ENCODE measurements at places on chromosomes 1 and 21.

DNA sequence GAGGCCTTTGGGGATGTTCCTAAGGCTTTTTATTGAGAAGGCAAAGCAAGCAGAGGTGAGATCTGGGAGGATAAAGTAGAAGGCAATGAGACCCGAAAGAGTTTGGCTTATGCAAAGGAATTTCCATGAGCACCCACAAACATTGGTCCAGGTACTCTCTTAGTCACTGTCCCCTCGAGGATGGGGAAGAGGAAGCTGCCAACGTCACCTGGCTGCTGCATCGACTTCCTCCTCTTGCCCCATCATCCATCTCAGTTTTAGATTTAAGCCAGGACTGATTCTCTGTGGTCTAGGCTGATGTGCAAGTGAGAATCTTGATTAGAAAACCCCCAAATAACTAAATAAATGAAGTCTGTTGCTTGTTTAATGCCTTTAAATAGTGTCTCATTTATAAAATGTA lies 28.7 kb downstream of the RUNX1 start:
- no peak for DNase-seq

DNA sequence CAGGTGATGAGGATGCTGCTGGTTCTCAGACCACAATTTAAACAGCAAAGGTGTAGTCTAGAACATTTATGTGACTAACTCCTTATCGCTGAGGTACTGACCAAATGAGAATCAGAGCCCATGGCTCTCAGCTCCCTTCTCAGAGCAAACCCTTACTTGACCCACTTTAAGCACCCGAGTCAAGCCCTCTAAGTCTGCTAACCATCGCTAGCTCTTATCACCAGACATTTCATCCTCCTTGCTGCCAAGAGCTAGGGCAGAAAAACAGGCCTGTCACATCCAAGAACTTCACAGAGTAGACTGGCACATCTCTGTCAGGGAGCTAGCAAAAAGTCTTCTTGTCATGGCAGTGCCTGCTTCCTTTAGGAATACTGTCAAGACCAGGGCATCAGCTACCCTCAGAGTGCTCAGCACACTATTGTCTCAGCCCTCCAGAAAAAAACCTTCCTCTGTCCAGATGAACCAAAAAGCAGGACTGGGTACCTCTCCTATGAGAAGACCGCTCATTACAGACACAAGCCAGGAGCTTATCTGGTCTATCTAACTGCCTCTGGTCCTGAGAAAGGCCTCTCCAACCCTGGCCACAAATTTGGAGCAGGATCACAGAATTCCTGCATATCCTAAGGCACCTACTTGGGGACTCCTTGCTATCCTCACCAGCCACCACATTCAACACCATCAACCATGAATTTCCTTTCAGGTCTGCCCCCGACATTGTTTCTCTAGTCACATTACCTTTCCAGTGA lies 26.2 kb downstream of the ERI3 start:
- no peak for DNase-seq

- DNase-seq: no peak
Observed at GRCh38 chr1:233884461-233885151, 19.9 kb upstream of the SLC35F3 start.

DNA sequence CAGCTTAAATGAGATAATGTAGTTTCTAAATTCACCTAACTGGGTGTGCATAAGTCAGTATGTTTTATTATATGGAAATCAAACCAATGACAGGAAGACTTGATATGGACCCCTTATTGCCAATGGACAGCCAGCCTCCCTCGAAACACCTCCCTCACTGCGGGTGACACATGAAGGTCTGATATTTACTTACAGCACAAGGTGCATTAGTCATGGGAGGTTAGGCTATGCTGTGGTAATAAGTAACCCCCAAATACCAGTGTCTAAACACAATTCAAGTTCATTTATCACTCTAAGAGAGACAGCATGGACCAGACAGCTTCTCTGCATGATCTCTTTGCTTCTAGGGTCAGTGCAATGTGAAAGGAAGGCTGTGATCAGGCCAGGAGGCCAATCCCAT lies 126.0 kb upstream of the KCNJ6 start:
- DNase-seq: no peak

- no peak for DNase-seq
Observed at GRCh38 chr1:59752556-59753414, 62.0 kb upstream of the HOOK1 start.

DNA sequence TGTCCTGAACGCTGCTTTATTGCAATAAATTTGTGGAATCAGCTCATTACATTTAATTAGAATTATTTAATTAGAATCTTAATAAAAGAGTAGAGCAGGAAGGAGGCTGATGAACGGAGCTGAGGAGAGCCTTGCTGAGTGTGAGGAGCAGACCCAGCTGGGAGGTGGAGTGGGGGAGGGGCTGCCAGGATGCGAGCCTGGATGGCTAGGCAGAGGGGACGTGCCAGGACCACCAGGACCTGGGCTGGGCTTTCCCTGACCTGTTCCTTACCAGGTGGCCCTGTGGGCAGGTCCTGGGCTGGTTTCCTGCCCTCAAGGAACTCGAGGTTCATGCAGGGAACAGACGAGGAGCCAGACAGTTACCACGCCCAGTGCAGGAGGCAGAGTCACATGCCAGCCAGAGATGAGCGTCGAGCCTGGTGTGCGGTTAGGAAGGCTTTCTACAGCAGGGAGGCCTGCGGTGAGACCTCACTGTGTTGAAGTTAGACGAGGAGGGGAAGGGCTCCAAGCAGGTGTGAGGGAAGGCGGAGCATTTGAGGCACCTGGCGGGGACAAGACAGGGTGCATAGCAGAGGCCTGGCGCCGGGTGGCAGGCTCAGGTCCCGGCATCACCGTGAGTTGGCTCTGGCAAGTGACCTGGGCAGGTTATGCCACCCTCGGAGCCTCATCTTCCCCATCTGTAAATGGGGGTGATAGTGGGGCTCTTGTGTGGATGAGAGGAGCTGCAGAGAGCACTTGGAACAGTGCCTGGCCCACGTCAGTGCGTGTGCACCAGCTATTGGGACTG lies 33.9 kb downstream of the LDLRAP1 start:
- no peak for DNase-seq

- DNase-seq: no peak
Observed at GRCh38 chr21:45513003-45513717, 29.1 kb downstream of the SLC19A1 start.

GRCh38 chr21:32317726-32318125 lies 19.1 kb downstream of the MRAP start:
- no peak for DNase-seq

DNA sequence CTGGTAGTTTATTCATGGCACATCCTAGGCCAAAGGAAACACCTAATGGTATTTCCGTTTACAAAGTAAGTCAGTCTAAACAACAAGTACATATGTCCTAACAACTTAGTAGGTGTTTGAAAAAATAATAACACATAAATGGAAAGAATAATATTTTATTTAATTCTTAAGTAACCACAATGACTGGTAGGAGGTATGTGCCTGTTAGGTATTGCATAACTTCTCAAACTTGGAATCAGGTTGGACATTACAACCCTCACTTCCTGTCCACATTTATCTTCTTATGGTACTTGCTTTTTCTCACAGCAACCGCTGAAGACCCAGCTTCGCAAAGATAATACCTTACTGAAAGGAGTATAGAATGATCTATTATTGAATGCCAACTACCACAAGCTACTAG lies 64.2 kb downstream of the VPS13D start:
- DNase-seq: no peak

DNA sequence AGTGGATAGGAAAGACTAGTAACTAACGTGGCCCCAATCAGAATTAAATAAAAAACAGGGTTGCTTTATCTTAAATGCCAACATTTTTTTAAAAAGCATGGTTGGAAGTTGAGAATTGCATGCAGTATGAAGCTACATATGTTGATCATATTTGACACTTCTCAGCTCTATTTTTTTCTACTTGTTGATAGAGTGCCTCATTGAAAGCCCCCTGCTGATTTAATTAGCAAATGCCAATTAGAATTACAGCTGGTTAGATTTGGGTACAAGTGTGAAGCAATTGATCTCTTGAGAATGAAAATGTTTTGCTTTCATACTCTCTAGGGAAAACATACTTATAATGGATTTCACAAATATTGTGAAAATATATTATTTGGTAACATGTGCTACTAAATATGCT lies 40.5 kb downstream of the CHD1L start:
- DNase-seq: no peak

DNA sequence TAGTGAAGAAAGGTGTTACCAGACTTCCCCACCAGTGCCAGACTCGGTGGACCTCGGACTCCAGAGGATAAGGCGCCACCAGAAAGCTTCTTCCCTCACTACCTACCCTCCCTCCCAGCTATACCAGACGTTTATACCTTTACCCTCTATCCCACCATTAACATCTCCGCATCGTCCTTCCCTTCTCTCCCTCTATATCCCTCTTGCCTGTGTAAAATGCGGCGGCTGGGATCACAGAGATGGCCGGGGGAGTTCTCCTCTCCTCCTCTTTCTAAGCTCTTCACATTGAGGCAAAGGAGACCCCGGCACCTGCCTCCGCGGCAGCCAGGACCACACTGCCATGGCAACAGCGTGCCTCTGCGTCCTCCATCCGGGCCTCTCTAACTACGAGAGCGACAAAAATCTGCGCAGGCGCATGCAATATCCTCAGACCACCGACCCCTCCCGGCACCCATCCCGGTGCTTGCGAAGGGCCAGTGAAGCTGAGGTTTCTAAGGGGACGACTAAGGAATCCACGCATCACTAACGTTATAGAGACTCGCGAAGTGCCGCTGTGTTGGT lies at the start of gene CCDC181:
Gene CCDC181, minus strand, starts transcription at position 394 of the 561 bp plus-strand sequence. CDS start 2,547 bp downstream, outside the sequence.
- DNase-seq: no peak

GRCh38 chr21:26801498-26801897 lies 43.7 kb downstream of the ADAMTS1 start:
- DNase-seq: no peak

DNA sequence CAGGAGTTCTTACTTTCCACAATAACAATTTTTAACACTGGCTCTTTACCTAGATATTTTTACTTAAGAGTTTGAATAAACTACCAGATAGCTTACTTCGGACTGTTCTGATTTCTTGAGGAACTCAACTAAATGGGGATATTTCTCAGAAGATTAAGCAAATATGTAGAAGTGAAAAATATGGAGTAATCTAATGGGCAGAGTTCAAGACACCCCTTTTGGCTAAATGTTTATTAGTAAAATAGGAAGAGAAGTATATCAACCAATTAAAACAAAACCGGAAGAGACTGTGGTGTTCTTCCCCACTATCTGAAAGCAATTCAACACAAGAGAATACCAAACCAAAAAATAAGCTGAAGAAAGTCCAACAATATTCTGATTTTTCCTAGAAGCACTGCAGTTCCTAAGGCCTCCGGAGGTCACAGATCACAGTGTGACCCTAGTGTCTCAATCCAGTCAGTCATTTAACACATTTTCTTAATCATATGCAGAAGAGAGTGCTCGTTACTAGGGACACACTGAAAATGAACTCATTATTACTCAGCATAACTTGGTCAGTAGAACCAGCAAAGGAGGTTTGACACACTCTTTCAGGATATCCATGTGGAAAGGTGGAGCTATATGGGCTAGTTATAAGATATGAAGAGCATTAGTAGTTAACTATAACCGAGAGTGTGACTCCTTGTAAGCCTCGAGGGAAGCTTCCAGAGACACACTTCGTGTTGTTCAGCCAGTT lies 5.2 kb downstream of the SIPA1L2 start:
- no peak for DNase-seq

DNA sequence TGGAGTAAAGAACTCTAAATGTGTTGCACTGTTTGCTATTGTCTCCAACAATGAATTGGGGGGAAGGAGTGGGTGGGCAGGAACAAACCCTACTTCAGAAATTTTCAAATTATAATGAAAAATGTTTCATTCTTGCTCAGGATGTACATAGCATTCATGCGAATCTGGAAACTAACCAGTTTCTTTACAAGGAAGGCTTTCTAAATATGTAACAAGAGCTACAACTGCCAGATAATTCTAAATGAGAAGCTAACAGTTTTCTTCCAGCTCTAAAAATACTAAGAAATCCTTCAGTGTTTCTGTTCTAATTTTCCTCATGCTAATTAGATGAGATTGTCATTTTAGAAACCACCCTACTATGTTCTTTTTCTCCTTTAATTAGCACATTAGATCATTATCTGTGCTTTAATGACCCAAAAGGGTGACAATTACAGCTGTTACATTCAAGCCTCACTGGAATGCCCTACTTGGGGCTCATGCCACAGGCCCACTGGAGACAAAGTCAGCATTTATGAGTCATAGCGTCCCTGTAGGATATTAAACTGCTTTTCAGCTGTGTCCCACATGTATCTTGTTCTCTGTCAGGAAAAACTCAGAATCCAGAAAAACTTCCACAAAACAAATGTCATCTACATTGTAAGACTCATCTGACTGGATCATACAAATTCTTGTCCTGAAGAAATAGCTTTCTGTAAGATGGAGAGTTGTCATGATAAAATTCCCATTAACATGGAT lies 804.6 kb upstream of the CXADR start:
- no peak for DNase-seq

DNA sequence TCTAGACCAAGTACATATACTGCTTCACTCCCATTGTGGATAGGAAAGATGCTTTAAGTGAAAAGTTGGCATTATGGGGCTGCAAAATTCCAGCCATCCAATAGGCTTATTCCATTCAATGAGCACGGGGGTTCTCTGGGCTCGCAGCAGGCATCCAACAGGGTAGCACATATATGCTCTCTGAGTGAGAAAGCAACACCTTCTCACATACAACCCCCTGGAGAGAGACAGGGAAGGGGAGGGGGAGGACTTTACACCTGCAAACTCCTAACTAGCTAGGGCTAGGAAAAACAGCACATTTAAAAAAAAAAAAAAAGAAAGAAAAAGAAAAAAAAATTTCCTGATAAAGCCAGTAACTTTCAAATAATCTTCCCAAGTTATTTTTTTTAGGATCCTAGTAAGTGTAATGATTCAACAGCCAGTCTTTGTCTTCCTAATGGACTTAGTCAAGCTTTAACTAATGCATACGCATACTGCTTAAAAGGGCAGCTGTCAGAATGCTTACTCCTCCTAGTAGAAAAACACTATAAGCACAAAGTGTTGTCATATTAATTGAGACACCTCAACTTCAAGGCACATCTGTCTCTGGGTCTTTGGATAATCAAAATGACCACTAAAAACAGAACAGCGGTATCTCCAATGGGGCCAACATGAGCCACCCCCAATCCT lies 18.7 kb downstream of the PSMB2 start:
- DNase-seq: no peak

DNA sequence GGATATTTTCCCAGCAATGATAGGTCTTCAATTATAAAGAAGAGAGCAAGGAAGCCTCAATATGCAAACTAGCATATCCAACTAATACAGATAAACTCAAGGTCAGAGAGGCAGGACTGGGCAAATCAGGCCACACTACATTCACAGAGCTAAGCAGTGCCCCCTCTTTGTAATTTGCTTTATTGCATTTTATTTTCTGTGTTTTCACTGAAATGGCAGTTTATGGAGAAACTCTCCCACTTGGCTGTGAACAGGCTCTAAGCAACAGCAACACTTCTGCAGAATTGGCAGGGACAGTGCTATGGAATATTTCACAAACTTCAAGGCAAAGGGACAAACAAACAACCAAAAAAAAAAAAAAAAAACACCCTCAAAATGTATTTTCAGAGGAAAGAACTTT lies 93.4 kb upstream of the SOD1 start:
- DNase-seq: no peak

DNA sequence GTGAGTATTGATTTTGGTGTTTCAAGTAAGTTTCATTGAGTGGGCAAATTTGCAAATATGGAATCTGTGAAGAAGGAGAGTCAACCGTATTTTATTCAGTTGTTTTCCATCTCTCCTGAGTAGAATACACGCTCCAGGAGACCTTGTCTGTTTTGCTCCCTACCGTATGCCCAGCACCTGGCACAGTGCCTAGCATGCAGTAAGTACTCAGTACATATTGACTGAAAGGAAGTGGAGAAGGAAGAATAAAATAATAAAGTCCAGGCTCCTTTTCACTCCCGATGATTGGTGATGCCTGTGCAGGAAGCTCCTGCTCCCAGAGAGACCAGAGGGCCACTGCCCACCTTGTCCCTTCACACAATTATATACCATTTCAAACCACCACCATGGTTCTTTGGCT lies 59.4 kb upstream of the NEK2 start:
- DNase-seq: no peak

All from esophagus squamous epithelium (tissue), 5 donors.